ENCODE measurements at places on chromosomes 11 and 22. TPM values are rescaled to one million over a fixed set of nuclear protein-coding genes. Genes with fewer than 3 reads are reported as not detected.

FIBIN gene
- 44.4 TPM for polyA plus RNA-seq

TMA7B gene
- polyA plus RNA-seq: not detected

DNA sequence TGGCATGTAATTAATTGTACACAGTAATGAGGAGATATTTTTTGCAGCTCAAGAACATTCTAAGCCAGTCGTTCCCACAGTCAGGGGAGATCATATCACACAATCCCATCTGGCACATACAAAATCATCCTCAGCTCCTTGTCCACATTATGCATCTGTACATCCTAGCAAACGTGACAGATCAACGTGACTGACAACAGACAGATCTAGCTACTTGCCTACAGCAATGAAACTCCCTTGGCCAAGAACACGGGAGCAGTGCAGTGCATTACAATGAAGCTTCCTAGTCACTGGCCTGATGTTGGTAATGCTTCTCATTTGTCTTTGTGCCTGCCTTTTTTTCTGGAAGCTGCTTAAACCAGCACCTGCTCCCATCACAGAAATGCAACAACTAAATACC lies 24.5 kb upstream of the GUCY1A2 start:
- no peak for DNase-seq

DNA sequence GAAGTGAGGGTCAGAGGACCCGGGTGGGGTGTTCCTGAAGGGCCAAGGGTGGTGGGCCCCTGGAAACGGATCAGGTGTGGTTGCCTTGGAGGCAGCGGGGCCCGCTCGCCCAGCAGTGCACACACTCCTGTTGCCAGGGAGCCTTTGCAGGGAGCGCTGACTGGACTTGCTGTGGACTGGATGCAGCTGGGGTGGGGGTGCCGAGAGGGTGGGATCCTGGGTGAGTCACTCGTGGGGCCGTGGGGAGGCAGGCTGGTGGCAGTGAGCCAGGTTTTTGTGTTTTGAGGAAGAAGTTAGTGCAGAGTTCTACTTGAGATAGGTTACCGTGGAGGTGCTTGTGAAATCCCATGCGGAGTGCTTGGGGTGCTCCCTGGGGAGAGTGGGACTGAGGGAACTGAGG lies 1.3 kb downstream of the MRPL23 start:
- DNase-seq: no peak
